Trophoblast cell (in vitro differentiated cells and primary cell): ENCODE measurements at places on chromosomes 11 and 22.
A peak's percentile ranks its signal among the peaks of the same experiment; 100 is the strongest.

GRCh38 chr22:48103126-48103875 is 1340.9 kb downstream of the TBC1D22A start:
- no peak for DNase-seq

- no peak for DNase-seq
Observed at GRCh38 chr11:3099178-3099577, 42.0 kb upstream of the CARS1 start.

DNA sequence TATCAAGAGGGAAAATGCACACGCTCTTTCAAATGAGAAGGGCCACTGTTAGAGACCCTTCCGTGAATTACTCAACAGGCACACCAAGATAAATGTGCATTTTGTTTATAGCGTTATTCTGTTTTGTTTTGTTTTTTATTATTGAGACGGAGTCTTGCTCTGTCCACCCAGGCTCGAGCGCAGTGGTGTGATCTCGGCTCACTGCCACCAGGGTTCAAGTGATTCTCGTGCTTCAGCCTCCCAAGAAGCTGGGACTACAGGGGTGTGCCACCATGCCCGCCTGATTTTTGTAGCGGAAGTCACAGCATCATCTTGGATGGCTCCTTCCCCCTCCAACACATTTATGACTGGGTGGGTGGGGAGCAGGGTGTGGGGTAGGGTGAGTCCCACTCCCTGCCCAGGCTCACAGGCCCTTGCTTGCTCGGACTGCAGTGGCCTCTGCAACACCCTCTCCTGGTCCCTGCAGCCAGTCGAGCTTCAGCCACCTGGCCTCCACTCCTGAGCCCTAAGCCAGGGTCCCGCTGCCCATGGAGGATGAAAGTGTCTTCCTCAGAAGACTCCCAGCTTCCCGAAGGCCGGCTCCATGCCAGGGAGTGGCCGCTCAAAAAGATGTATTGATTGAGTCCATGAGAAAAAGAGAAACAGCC is 68.0 kb downstream of the RTL6 start:
- no peak for DNase-seq

GRCh38 chr11:73854680-73855079 is 22.0 kb downstream of the COA4 start:
- DNase-seq = peak; percentile 89

DNA sequence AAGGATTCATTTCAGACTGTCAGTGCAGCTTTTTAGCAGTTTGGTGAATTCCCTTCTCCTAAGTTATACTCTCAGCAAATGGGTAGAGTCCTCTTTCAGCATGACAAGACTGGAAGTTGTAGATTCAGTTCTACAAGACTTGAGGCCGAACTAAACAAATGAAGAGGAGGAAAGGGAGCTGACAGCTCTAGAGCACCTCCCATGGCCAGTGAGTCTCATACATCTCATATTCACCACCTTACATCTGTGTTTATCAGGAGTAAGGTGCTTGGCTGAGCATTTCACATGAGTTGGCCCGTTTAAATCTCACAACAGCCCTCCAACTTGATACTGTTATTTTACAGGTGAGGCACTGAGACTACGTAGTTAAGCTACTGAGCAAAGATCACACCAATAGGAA is 30.4 kb downstream of the SEZ6L start:
- DNase-seq = no peak

DNA sequence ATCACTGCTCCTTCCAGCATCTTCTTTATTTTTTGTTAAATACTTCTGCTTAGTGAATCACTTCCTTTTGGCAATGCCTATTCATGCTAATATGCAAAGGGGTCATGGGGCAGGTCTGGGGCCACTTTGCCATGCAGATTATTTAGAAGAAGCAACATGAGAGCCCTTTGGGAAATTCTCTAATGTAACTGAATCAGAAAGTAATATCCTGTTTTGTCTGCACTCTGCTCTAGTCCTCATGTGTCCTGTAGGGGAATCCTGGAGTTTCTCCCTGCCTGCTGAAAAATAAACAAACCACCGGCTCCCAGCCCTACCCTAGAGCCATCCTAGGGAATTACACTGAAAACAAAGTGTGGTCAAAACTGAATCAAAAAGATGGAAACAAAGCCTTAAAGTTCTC is 176.5 kb upstream of the POU2AF2 start:
- DNase-seq = no peak

DNA sequence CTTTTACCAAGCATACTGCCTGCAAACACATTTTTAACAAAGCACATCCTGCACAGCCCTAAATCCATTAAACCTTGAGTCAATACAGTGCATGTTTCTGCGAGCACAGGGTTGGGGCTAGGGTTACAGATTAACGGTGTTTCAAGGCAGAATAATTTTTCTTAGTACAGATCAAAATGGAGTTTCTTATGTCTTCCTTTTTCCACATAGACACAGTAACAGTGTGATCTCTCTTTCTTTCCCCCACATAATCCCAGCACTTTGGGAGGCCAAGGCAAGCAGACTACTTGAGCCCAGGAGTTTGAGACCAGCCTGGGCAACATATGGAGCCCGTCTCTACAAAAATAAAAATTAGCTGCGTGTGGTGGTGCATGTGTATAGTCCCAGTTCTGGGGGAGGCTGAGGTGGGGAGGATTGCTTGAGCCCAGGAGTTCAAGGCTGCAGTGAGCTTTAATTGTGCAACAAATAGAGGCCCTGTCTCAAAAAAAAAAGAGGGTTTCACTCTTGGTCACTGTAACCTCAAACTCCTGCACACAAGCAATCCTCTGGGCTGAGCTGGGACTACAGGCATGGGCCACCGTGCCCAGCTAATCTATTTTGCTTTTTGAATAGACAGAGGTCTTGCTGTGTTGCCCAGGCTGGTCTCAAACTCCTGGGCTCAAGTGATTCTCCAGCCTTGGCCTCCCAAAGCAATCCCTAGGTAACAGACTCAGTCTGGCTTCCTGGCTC is 19.7 kb upstream of the SLC3A2 start:
- no peak for DNase-seq

- no peak for DNase-seq
Observed at GRCh38 chr11:119859684-119860083, 130.7 kb upstream of the NECTIN1 start.

- no peak for DNase-seq
Observed at GRCh38 chr11:90698238-90698637, 475.4 kb upstream of the CHORDC1 start.

GRCh38 chr22:21047035-21047661 is 1.4 kb downstream of the LRRC74B start:
- DNase-seq = peak; percentile 77

- DNase-seq = no peak
Observed at GRCh38 chr11:73217131-73217809, 811 bp upstream of the P2RY2 start.

- peak; percentile 85 for DNase-seq
Observed at GRCh38 chr11:575313-575995, 816 bp upstream of the PHRF1 start.

GRCh38 chr11:19625438-19625837 is 87.2 kb upstream of the NAV2 start:
- peak; percentile 13 for DNase-seq
